Activated B cell treated with CpG ODN at 0.5 μM for 24 hours (primary cell): ENCODE measurements at places on chromosomes 3 and 15.

- DNase-seq: no peak
Observed at GRCh38 chr3:116302087-116302747, 143.1 kb downstream of the LSAMP start.

DNA sequence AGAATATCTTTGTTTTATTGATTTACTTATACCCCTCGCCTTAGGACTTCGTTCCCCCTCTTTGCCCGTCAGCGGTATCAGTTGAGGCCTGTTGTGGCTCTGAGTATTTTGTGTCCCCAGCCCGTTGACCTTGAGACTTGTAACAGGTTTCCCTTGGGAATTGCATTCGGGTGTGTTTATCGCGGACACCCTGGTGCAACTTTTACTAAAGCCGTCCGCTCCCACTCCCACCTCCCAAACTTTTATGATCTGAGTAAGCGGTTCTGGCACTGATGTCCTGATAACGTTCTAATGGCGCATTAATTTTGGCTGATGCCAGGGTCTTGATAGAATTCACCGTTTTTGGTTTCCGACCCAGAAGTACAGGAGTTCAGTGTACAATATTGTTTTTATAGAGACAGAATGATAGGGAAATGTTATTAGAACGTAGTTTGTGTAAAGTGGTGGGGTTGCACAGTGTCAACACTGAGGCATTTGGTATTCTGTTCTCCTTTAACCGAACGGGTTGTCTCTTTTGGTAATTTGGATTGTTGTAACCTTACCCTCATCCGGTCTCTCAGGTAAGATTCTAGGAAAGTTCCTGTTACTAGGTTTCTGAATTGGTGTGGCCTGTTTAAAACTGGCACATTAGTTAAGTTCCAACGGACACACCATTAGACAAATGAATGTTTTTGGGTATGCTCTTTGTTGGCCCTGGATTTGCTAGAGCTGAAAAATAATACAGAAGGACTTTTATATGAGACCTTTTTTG is 47.8 kb downstream of the OIP5 start:
- no peak for DNase-seq

- no peak for DNase-seq
Observed at GRCh38 chr3:106473576-106474475, 605.0 kb upstream of the CBLB start.

GRCh38 chr3:103056542-103056941 is 621.7 kb downstream of the ZPLD1 start:
- DNase-seq: no peak

DNA sequence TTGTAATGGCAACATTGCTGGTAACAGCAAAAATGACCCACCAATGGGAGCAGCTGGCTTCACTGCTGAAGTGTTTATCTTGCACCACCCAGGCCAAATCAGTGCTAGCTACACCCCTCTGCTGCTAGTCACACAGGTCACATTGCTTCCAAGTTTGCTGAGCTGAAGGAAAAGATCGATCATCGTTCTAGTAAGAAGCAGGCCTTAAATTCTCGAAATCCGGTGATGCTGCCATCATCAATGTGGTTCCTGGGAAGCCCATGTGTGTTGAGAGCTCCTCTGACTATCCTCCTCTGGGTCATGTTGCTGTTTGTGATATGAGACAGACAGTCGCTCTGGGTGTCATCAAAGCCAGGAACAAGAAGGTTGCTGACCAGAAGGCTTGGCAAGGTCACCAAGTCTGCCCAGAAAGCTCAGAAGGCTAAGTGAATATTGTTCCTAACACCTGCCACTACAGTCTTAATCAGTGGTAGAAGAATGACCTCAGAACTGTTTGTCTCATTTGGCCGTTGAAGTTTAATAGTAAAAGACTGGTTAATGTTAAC is 21.2 kb downstream of the TM4SF4 start:
- DNase-seq: no peak

- DNase-seq: no peak
Observed at GRCh38 chr3:157231071-157231470, 71.1 kb upstream of the CCNL1 start.

DNA sequence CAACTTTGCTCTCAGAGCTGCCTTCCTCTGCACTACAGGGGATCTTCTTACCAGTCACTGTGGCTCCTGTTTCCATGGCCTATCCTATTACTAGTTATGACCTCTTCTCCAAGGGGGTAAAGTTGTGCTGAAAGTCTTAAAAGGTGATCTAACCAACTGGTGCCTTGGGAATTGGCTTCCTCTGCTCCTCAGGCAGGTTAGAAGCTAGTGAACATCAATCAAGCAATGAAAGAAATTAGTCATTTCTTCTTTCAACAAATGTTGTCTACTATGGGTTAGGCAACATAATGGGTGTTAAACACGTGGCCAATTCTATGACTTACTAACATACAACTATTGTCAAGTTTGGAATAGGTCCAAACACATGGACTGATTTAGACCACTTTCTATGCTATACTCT is 571.4 kb upstream of the NAALADL2 start:
- DNase-seq: no peak

GRCh38 chr15:66734961-66735908 is 33.2 kb downstream of the SMAD6 start:
- DNase-seq: no peak

DNA sequence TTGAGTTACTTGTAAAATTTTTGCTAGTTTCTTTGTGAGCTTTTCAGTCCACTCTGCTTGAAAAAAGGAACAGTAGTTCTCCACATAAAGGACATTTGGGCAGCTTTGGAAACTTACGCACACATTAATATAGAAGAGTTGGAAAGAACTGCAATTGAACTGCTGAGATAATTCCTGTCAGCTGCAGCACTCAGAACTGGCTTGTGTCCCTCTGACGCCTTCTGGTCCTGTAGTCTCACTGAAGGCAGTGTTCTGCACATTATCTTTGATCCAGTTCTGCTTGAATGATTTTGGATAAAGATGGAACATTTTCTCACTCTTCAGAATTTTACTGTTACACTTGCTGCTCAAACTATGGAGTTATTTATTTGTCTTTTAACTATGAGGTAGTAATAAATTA is 901.9 kb downstream of the OTOL1 start:
- no peak for DNase-seq

DNA sequence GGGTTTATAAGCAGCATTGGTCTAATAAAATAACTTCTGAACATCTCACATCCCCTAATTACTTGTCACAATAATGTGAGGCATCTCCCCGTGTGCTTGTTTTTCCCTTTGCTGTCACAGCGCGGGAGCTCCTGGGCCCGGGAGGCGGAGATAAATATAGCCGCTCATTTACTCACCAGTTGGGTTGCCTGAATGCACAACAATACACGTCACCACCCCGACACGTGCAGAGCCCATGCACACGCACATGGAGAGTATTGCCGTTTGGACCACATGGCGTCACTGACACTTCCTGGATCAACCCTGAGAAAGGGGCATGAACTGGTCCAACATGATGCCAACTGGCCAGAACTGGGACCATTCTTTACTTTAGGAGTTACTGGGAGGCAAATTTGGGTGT is 76.2 kb downstream of the MRPL46 start:
- no peak for DNase-seq

DNA sequence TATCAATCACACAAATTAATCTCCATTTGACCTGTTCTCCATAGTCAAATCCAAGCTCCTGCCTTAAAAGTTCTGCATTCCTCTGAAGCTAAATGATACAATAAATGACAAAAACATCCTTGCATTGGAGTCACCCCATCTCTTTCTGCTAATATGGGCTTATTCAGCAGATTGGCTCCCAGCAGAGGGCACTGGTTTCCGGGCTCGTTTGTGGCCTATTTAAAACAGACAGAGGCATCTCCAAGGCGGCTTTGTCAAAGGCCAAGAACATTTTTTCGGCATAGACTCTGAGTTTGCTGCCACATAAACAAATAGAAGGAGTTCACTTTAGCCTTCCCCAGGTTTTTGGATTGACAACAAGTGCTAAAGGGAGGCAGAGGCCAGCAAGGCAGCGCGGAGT is 204.4 kb upstream of the RASGRP1 start:
- no peak for DNase-seq

- DNase-seq: no peak
Observed at GRCh38 chr3:13722178-13722577, 157.7 kb downstream of the WNT7A start.

- DNase-seq: no peak
Observed at GRCh38 chr3:139933766-139934165, 1.2 kb upstream of the CLSTN2 start.

DNA sequence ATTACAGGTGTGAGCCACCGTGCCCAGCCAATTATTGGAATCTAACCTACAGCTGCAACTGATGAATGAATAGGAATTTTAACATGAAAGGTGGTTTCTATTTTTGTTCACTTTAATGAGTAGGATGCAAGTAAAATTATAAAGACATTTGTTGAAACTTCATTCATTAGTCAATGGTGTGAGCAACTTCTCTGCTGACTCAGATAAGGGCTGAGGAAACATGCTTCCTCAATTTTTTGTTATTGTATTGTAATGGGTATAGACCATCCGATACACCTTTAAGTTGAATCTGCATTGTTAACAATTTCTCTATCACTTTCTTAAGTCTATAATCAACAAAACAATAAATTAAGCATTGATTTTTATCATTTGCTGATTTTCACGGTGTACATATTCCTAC is 127.8 kb downstream of the STAG1 start:
- DNase-seq: no peak

DNA sequence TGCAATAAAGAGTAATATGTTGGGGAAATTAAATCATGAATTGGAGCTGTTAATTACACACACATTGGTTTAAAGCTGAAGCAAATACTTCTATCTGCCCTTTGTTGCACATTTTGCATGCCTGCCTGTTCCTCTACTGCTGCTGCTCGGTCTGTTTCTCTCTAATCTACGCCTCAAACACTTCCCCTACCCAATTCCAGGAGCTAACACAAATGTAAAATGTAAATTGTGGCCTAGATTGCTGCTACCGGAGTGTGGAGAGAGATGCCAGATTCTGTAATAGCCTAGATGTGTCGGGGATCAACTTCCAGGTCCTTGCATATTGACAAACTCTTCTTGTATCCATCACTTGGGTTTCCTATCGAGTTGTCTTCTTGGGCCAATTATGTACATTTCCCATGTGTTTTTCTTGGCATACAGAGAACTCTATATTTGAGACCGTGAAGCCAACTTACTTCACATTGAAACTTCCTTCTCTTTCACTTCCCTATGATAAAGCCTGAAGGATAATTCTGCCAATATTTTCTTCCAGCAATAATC is 450.4 kb upstream of the NR2F2 start:
- no peak for DNase-seq

GRCh38 chr15:94008104-94009074 is 223.0 kb upstream of the MCTP2 start:
- no peak for DNase-seq

DNA sequence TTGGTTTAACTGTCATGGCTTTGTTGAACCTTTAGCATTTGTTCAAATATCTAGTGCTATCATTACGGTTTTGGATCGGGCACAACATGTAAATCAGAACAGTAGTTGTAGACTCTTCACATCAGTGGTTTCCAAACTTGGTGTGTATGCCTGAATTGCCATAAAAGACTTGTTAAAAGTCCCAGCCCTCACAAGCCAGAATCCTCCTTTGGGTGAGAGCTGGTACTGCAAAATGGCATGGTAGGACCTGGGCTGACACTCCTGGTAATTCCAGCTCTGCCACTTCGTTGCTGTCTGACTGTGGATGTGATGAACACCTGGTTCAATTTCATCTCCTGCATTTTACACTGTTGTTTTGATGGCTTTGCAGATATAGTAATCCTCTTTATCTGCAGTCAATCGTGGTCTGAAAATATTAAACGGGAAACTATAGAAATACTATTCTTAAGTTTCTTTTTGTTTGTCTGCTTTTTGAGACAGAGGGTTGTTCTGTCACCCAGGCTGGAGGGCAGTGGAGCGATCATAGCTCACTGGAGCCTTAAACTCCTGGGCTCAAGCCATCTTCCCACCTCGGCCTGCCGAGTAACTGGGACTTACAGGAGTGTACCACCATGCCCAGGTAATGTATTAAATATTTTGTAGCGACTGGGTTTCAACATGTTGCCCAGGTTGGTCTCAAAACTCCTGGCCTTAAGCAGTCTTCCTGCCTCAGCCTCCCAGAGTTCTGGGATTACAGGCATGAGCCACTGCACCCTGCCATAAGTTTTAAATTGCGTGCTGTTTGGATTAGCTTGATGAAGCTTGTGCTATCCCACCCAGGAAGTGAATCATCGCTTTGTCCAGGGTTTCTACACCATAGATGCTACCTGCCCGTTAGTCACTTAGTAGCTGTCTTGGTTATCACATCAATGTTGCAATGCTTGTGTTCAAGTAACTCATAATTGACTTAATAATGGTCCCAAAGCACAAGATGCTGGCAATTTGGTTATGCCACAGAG is 61.6 kb downstream of the RAB7A start:
- DNase-seq: no peak

DNA sequence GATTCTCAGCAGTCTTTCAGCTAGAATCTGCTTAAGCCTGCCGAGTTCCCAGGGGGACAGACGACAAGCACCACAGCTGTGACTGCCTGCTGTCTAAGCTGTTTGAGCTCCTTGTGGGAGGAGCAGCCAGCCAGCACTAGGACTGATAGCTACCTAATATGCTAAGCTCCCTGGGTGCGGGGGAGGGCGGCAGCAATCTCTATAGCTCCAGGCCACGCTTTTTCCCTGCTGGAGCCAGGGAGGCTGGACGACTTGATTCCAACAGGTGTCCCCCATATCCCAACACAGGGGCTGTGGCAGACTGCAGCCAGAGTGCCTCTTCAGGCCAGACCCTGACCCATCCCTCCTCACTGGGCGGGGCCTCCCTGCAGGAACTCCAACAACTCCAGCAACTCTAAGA is 134.1 kb upstream of the ARPP21 start:
- no peak for DNase-seq

DNA sequence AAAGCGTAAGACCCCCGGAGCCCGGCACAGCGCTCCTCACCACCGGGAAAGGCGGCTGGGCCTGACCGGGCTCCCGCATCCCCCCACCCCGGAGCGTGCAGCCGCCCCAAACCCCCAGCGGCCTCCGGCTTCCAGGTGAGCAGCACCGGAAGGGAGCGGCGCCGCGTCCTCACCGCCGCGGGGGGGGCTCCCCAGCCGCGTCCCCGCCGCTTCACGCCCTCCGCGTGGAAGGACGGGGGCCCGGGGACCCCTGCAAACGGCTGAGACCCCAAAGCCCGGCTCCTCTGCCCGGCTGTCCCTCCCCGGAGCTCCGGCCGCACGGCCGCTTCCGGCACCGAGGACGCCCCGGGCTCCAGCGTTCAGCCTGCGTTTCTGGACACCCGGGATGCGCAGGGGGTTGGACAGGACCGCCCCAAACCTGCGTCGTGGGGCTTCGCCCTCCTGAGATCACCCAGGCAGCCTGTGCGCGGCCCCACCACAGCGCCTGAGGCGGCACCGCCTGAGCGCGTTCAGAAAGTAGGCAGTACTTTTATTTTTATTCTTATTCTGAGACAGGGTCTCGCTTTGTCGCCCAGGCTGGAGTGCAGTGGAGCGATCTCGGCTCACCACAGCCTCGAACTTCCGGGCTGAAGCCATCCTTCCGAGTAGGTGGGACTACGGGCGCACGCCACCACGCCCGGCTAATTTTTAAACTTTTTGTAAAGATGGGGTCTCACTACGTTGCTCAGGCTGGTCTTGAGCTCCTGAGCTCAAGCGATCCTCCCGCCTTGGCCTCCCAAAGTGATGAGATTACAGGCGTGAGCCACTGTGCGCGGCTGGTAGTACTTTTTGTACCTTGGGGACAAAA is 51.6 kb upstream of the BLM start:
- peak; percentile 62 for DNase-seq

GRCh38 chr15:88800738-88801137 is 2.5 kb upstream of the ACAN start:
- DNase-seq: no peak
